Activated naive CD4-positive, alpha-beta T cell treated with anti-CD3 and anti-CD28 coated beads for 36 hours (primary cell): ENCODE measurements at places on chromosomes 7 and 10. TPM values are rescaled to one million over a fixed set of nuclear protein-coding genes. Genes with fewer than 3 reads are reported as not detected.

Gene ZNRF2
- 10.5 TPM for total RNA-seq

DNA sequence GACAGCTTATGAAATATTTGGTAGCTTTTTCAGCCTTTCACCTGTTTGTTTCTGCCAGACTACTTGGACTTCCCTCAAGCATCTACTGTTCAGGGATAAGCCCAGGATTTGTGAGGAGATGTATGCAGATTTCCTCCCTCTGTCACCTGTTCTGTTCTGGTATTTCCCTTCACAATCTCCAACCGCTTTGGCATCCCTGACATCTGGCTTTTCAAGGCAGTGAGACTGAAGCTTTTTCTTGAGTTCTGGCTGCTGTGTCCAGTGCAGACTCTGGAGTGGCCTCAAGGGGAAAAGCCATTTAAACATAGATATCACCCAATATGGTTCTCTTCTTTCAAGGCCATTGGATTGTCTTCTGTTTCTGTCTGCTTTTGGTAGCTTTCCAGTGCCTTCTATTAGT lies 369.7 kb downstream of the LRMDA start:
- H3K27me3 ChIP-seq = peaks cover 6% of the 10 kb centered on the region
- no peak for DNase-seq
- H3K4me1 ChIP-seq = no peaks in the 10 kb centered on the region
- no peaks in the 10 kb centered on the region for H3K36me3 ChIP-seq

DNA sequence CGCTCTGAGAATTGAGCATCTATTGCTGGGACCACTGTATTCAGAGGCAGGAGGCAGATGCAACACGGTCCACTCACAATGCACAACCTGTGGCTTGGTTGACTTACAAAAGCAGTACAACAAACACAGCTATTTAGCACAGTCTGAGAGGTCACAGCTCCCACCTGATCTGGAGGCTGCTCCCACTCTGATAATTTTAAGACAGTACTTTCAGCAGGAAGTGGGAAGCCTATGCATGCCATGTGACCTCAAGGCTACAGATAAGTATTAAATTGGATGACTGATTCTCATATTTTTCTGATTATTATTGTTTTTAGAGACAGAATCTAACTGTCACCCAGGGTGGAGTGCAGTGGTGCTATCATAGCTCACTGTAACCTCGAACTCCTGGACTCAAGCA lies 659.3 kb downstream of the PARD3 start:
- peaks cover 3% of the 10 kb centered on the region for H3K27me3 ChIP-seq
- H3K4me3 ChIP-seq = no peak overlapping the region
- H3K27ac ChIP-seq = no peak overlapping the region
- no peaks in the 10 kb centered on the region for H3K36me3 ChIP-seq
- H3K4me1 ChIP-seq = no peaks in the 10 kb centered on the region

GRCh38 chr10:13161857-13162271 lies 506 bp downstream of the MCM10 start:
- H3K27me3 ChIP-seq = peaks cover 2% of the 10 kb centered on the region
- H3K4me3 ChIP-seq = peak overlapping the region; percentile 88
- H3K27ac ChIP-seq = peak overlapping the region; percentile 14
- DNase-seq = peak; percentile 48
- H3K36me3 ChIP-seq = peaks cover 38% of the 10 kb centered on the region
- peaks cover 27% of the 10 kb centered on the region for H3K4me1 ChIP-seq

DNA sequence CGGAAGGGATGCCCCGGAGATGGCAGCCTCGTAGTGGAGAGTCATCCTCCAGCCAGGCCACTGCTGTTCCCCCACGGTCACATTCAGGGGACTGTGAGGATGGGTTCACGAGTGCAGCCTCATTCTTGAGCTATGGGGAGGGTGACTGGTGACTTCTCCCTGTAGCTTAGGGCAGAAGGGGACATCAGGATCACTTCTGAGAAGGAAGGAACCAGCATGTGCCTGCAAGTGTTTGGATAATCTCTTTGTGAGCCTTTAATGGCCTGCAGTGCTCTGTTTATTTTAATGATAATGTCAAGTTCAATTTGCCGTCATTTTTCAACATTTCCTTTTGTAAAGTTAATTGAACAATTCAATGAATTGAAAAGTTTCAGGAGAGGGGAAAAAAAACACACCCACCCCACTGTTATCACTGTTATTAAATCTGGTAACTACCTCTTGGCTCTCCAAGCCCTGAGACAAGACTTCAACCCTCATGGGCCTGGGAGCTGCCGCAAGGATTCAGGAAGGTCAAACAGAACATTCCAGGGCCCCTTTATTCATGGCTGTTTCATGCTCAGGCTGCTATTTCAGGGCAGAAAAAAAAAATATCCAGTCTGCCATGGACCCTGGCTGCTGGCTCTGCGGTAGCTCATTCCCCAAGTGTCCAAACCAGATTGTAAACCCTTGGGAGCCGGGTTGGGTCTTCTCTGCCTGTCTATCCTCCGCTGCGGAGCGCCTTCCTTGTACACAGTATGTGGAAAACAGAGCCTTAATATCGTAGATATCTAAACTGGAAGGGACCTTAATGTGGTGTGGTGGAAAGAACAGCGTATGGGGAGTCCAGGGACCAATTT lies 100.4 kb downstream of the CDH23 start:
- no peak overlapping the region for H3K4me3 ChIP-seq
- DNase-seq = no peak
- H3K4me1 ChIP-seq = no peaks in the 10 kb centered on the region
- H3K36me3 ChIP-seq = no peaks in the 10 kb centered on the region
- no peak overlapping the region for H3K27ac ChIP-seq
- H3K27me3 ChIP-seq = no peaks in the 10 kb centered on the region

DNA sequence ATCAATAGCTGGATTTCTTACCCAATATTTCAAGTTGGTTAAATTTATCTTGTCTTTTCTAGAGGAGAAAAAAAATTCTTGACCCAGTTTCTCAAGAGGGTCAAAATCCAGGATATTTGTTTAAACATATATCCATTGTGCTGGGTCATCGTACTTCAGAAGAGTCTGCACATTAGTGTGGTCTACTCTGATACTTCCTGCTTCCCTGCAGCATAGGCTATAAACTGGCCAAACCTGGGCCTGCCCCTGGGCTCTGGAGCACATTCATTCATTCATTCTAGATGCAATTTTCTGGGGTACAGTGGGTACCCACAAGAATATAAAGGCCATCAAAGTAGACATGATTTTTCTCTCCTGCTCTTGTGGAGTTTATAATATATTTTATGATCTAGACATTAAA lies 142.1 kb upstream of the WNT16 start:
- H3K4me1 ChIP-seq = no peaks in the 10 kb centered on the region
- no peaks in the 10 kb centered on the region for H3K36me3 ChIP-seq
- no peak overlapping the region for H3K4me3 ChIP-seq
- H3K27ac ChIP-seq = no peak overlapping the region

Gene FKBP6
- not detected for total RNA-seq

Gene MYO1G
- total RNA-seq = 391 TPM

DNA sequence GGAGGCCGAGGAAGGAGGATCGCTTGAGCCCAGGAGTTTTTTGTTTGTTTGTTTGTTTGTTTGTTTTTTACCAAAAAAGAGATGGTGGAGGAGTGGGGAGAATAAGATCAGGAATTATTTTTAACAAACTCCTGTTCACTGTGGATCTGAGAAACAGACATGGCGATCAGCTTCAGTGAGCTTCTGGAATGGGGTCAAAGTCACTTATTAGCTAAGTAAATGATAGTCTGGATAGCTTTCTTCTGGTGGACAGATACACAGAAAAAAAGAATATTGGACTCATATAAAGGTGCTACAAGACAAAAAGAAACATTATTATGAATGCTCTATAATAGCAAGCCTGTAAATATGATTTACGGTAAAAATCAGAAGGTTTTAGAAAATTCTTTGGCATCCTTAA lies 85.1 kb downstream of the POU6F2 start:
- no peak for DNase-seq
- H3K4me1 ChIP-seq = no peaks in the 10 kb centered on the region
- H3K27me3 ChIP-seq = peaks cover 3% of the 10 kb centered on the region
- H3K4me3 ChIP-seq = no peak overlapping the region
- H3K27ac ChIP-seq = no peak overlapping the region
- no peaks in the 10 kb centered on the region for H3K36me3 ChIP-seq

DNA sequence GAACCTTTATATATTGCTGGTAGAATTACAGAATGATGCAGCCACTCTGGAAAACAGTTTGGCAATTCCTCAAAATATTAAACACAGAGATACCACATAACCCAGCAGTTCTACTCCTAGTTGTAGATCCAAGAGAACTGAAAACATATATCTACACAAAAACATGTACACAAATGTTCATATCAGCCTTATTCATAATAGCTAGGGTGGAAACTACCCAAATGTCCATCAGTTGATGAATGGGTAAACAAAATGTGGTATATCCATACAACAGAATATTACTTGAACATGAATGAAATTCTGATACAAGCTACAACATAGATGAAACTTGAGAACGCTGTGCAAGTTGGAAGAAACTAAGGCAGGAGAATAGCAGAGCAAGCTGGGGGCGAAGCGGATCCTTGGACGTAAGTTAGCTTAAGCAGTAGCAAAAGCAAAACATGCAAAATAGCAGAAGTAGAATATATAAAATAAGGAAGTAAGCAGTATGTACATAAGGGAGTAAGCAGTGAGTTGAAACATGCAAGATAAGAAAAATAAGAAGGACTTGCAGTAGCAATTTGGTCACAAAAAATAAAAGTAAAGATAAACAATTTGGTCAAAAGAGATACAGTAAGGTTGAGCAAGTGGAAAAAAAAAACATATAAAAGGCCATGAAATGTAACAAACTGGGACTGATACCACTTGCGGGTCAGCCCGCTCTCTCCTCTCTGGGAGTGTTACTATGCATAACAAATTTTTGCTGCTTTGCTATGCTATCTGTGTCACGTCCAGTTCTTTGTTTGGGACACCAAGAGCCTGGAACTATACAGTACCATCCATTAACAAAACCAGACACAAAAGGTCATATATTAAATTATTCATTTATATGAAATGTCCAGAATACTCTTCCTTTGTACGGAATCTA lies 18.0 kb upstream of the HILPDA start:
- no peaks in the 10 kb centered on the region for H3K36me3 ChIP-seq
- H3K27me3 ChIP-seq = no peaks in the 10 kb centered on the region
- H3K4me3 ChIP-seq = no peak overlapping the region
- no peak overlapping the region for H3K27ac ChIP-seq

GRCh38 chr10:96244354-96244753 lies 27.0 kb downstream of the BLNK start:
- DNase-seq = no peak
- H3K27me3 ChIP-seq = peaks cover 3% of the 10 kb centered on the region
- no peaks in the 10 kb centered on the region for H3K36me3 ChIP-seq
- no peaks in the 10 kb centered on the region for H3K4me1 ChIP-seq
- H3K4me3 ChIP-seq = no peak overlapping the region

GRCh38 chr7:130365511-130366441 lies 14.5 kb upstream of the CPA1 start:
- peaks cover 1% of the 10 kb centered on the region for H3K36me3 ChIP-seq
- H3K27ac ChIP-seq = no peak overlapping the region
- no peak overlapping the region for H3K4me3 ChIP-seq
- no peaks in the 10 kb centered on the region for H3K27me3 ChIP-seq

GRCh38 chr10:12512332-12513002 lies 163.1 kb downstream of the CAMK1D start:
- H3K4me3 ChIP-seq = no peak overlapping the region
- H3K4me1 ChIP-seq = peaks cover 33% of the 10 kb centered on the region
- H3K27ac ChIP-seq = no peak overlapping the region
- H3K27me3 ChIP-seq = no peaks in the 10 kb centered on the region

Gene OAT
- total RNA-seq = 37.4 TPM

DNA sequence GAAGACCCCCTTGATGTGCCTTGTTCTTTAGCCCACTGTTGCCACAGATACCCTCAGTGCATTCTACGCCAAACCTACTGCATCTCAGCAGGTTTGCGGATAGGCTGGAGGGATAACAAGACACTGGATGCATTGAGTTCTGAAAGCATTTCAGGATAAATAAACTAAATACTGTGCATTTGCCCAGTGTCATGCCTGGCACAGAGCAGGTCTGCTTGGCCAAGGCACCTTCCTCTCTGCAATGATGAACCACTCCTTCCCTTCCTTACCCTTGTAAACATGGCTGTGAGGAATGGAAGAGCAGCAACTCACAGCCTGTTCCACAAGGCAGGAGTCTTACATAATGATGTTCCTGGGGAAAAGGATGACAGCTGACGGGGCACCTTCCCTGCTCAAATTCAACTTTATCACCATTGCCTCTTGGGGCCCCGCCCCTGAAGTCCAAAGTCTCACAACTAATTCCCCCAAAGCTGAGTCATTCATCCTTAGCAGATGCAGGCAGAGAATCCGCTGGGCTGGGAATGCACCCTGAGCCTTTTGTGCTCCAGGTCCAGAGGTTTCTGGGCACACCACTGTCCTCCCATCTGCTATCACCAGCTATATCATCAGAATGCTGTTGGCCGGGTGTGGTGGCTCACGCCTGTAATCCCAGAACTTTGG lies 11.6 kb downstream of the DDX56 start:
- H3K4me3 ChIP-seq = no peak overlapping the region
- DNase-seq = no peak

Gene FXYD4
- total RNA-seq = not detected

DNA sequence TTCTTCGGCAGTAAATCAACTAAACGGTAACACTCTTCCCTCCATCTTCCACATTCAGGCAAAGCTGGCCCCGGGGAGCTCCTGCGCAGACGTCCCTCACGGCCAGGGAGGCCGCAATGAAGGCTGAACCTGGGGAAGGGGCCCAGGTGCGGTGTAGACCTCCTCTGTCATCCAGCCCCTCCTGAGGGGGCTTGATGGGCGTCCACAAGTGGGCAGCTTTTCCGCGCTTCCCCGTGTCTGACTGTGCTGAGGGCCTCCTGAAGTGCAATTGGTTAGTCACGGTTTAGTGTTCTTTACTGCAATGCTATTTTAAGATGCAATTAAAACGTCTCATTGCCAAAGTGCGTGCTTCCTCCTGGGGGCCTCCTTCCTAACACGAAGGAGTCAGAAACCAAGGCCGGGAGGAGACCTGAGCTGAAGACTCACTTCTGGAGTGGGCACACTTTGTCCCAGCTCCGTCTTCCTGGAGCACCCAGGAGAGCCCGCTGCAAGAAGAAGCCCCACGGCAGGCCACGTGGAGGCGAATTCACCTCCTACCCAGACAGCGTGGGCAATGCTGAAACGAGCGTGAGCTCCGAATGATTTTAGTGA lies 173.3 kb downstream of the ELFN1 start:
- DNase-seq = no peak
- peaks cover 3% of the 10 kb centered on the region for H3K4me1 ChIP-seq
- no peak overlapping the region for H3K27ac ChIP-seq
- peaks cover 3% of the 10 kb centered on the region for H3K36me3 ChIP-seq
- H3K4me3 ChIP-seq = no peak overlapping the region

- DNase-seq = no peak
- H3K36me3 ChIP-seq = no peaks in the 10 kb centered on the region
- no peak overlapping the region for H3K4me3 ChIP-seq
- no peak overlapping the region for H3K27ac ChIP-seq
These were observed 34.3 kb downstream of the YKT6 start for GRCh38 chr7:44235066-44235465.

Gene ATOH7
- total RNA-seq = not detected

Gene ANKRD1
- total RNA-seq = not detected

- no peak overlapping the region for H3K4me3 ChIP-seq
- H3K27ac ChIP-seq = no peak overlapping the region
- H3K27me3 ChIP-seq = no peaks in the 10 kb centered on the region
- no peak for DNase-seq
- no peaks in the 10 kb centered on the region for H3K36me3 ChIP-seq
- H3K4me1 ChIP-seq = no peaks in the 10 kb centered on the region
These were observed 116.4 kb upstream of the NANOS1 start for GRCh38 chr10:118912961-118913600.

- no peaks in the 10 kb centered on the region for H3K4me1 ChIP-seq
- DNase-seq = no peak
- H3K27ac ChIP-seq = no peak overlapping the region
- H3K4me3 ChIP-seq = no peak overlapping the region
- H3K27me3 ChIP-seq = no peaks in the 10 kb centered on the region
These were observed 25.4 kb upstream of the TMEM72 start for GRCh38 chr10:44885710-44886109.

Gene AVPI1
- 1.5 TPM for total RNA-seq

- H3K27ac ChIP-seq = no peak overlapping the region
- DNase-seq = no peak
- peaks cover 3% of the 10 kb centered on the region for H3K27me3 ChIP-seq
These were observed 40.0 kb downstream of the C10orf120 start for GRCh38 chr10:122659651-122660050.
